Activated CD8-positive, alpha-beta memory T cell treated with anti-CD3 and anti-CD28 coated beads for 1 hour (primary cell): ENCODE measurements at places on chromosomes 7 and 10.

- no peak for DNase-seq
Measured at GRCh38 chr7:103373866-103374643, 26.6 kb downstream of the PSMC2 start.

DNA sequence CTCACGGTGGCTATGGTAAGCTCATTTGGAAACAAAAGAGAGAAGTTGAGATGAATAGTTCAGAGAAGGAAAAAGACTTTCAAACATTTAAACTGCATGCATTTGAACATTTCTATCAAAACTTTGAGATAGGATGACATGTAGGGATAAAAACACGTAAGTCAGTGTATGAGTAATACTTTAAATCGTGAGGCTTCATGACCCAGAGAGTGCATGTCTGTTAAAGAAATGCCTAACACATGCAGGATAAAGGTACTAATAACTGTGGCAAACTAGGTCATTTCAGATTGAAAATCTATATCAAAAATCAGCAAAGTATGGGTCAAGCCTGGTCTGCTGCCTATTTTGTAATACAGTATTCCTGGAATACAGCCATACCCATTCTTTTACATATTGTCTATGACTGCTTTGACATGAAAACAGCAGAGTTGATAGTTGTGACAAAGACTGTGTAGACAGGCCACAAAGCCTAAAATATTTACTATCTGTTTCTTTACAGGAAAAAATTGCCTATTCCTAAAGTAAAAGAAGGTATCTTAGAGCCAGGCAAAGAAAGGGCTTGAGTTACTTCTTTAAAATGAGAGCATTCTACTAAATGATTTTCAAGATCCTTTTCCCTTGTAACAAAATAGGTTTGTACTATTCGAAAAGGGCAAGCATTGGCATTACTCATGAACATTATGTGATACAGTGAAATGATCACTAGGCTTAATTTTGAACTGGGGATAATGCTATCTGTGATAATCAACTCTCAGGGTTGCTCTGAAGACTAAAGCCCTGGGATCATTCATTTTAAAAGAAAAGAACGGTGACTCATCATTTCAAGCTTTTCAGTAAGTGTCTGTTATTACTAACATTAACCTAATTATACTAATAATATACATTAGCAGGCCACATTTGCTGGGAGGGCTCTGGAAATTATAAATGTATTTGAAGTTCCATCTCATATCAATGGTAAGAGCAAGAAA, 185.9 kb downstream of the CRPPA start:
- no peak for DNase-seq

- DNase-seq, result no peak
Measured at GRCh38 chr10:5905854-5906507, 15.9 kb downstream of the FBH1 start.

DNA sequence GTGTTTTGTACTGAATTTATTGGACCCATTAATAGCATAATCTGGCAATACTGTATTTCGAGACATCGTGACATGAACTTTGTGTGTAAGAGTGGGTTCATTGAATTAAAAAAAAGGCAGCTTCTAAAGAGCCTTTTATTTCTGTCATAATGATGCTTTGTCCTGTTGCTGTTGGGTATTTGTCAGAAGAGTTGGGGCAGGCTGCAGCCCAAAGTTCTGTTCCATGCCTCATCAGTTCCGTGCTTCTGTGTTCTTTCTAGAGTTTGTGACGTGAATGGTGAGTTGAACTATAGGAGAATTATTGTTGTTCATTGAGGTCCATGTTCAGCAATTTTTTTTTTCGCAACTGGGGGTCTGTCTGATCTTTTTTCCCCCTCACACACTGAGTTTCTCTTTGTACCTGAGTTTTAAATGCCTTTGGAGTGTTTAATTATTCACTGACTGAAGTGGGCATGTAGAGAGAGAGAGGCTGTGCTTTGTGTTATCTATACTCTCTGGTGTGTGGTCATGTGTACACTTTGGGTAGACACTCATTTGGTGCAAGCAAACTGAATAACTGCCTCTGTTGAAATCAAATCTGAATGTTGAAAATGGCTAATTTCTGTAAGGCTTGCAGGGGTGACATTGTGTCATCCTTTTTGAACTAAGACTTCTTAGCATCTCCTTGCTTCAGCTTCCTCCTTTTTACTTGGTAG, 69.8 kb downstream of the ADD3 start:
- no peak for DNase-seq

DNA sequence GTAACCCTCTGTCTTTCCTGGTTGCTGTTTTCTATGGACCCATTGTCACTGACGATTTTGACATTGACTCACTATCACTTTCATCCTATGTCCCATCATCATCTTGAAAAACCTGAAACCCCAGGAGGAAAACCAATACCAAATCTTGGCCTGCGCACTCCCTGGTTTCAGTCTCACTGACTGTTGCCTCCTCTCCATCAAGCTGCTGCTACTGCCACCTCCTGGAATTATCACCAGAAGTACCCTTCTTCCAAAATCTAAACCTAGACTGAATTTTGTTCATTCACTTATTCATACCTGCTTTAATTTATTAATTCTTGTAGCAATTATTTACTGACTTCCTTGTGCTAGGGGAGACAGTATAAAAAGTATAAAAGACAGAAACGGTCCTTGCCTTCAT, 44.5 kb upstream of the ACBD5 start:
- DNase-seq, result peak; percentile 3

DNA sequence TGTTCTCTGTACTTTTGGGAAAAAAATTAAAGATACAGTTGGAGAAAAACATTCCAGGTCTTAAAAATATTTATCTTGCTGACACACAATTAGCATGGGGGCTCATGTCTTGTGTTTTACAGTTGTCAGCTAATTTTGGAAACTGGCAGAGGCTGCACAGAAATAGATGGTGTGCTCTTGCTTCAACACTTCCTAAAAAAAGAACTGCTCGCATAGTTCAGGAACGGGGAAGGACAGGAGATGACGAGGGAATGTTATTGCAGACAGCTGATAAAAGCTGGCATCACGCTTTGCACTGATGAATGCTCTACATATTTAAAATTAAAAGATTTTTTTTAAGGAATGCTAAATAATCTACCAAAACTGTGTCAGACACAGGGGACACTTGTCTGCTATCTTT, 103.5 kb upstream of the CELF2 start:
- DNase-seq, result no peak
